Activated CD8-positive, alpha-beta T cell treated with anti-CD3 and anti-CD28 coated beads, Interleukin-2, amount 10 ng/mL, durations not matched to agents 7 days and 5 days (primary cell): ENCODE measurements at places on chromosomes 5 and 9. TPM values are rescaled to one million over a fixed set of nuclear protein-coding genes. Genes with fewer than 3 reads are reported as not detected.

- no peak for DNase-seq
These were observed 117.9 kb downstream of the MELK start for GRCh38 chr9:36690412-36691168.

DNA sequence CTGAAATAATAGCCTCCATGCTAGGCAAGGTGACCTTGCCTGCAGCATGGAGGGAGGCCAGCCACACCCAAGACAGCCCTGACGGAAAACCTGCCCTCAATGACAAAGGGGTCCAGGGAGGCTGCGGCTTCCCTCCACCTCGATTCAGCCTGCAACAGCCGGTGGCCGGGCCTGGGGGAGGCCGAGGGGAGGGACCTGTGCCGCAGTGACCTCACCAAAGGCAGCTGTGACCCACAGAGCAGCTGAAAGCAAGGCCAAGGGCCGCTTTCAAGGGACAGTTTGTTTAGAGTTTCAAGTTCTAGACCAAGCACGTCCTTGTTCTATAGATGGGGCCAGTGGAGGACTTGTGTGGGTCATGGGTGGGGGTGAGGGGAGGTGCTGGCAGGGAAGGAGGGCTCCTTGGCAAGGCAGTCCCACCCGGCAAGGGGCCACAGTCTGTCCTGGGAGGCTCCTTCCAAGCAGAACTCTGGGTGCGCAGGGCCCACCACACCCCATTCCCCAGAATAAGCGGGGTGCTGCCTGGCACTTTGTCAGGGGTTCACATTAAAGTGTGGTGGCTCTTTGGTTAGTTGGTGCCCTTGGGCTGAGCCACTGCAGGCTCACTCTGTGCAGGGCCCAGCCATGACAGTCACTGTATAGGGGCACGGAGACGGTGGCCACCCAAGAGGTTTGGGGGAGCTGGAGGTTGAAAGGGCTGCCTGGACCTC lies 226.5 kb downstream of the FANCC start:
- DNase-seq, result no peak

- DNase-seq, result no peak
These were observed 370.8 kb downstream of the TMEM38B start for GRCh38 chr9:106065136-106065535.

SPATA31D4 gene
- total RNA-seq, result not detected

GRCh38 chr5:151471276-151471675 lies 23.9 kb downstream of the SLC36A1 start:
- no peak for DNase-seq

ENTPD2 gene
- not detected for total RNA-seq

DNA sequence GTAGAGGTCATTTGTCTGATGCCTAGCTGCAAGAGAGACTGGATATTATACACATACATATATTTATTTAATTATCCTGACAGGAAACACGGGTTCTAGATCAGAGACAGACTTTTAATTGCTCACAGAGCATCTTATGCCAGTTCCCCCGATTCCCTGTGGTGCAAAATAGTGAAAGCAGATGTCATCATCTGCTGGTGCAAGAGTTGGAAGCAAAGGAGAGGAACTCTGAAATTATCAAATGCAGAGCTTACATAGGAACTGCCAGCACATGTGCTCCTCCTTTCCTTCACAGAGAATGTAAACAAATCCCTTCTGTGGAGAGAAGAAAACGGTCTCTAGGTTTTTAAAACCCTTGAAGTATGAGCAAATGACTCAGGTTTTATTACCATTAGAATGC lies 69.3 kb downstream of the DTWD2 start:
- no peak for DNase-seq
